ENCODE measurements at places on chromosomes 3 and 15.

- no peak for DNase-seq
Measured at GRCh38 chr3:55160241-55160983, 232.6 kb upstream of the LRTM1 start.

- no peak for DNase-seq
Measured at GRCh38 chr15:76239786-76240185, 71.5 kb downstream of the ETFA start.

DNA sequence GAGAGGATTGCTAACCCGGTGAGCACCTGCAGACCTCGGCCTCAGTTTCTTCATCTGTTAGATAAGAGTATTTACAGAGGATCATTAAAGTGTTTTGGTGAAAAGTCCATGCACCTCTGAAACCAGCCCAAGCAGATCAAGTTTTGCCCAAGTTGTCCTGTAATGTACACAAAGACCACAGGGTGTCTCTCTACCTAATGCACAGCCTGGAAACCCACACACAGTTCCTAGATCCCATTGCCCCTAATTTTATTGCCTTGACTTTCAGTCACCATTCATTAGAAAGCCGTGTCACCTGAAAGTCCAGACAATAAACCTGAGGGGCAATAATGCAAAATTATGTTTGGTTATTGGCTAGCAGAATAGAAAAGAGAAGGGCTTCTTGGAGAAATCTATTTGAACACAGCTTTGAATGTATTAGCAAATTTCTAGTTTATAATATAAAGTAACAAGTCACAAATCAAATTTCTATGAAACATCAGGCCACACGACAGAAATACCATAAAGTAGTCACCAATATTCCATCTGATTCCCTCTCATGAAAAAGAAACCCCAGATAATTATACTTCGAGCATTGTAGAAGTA is 161.3 kb upstream of the SLC2A2 start:
- DNase-seq: no peak

DNA sequence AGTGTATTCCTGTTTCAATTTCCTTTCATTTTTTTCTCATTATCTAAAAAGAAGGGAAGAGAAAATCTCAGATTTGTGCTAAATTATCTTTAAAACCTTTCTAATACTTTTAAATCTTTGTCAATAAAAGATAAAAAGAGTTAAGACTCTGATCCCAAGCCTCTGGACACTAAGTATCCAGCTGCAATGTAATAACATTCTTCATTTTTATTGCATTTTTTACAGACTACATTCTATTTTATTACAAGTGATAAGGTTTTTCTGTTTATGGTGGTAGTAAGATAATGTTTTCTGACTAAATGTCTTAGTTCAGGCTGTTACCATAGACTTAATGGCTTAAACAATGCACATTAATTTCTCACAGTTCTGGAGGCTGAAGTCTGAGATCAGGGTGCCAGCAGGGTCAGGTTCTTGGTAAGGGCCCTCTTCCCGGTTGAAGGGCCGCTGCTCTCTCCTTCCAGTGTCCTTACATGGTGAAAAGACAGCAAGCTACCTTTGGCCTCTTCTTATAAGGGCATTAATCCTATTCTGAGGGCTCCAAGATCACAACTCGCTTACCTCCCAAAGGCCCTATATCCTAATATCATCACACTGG is 19.7 kb downstream of the KCNAB1 start:
- DNase-seq: no peak

DNA sequence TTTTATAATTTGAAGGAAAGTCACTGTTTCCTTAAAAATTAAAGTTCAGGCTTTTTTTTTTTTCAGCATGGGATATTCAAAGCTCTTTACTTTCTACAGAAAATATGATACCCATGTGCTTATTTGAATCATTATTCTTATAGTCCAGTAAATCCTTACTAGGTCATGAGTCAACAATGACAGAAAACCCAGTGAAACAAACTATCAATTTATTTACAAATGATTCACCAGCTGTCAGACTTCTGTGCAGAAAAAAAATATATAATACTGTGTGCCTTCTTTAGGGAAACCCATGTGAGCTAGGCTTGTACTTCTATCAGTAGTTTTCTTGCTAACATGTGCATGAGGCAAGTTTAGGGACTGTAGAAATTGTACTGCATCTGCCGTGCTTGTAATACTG is 1.2 kb downstream of the ACP3 start:
- no peak for DNase-seq

DNA sequence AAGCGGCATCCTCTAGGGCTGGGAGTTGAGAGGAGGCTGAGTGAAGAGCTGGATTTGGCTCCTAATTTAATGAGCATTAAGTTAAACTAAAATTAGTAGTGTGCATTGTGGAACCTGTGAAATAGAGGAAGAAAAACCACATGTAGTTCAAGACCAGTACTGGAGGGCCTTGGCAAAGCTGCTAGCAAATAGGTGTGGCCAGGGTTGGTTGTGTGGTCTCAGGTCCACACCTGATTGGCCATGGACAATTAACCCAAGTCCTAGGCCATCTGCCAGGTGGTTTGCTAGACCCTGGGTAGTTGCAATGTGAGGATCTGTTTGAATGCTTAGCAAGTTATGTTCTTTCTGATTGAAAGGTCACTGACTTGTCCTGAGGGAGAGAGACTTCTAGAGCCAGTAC is 275.5 kb downstream of the PDCD6IP start:
- DNase-seq: no peak

DNA sequence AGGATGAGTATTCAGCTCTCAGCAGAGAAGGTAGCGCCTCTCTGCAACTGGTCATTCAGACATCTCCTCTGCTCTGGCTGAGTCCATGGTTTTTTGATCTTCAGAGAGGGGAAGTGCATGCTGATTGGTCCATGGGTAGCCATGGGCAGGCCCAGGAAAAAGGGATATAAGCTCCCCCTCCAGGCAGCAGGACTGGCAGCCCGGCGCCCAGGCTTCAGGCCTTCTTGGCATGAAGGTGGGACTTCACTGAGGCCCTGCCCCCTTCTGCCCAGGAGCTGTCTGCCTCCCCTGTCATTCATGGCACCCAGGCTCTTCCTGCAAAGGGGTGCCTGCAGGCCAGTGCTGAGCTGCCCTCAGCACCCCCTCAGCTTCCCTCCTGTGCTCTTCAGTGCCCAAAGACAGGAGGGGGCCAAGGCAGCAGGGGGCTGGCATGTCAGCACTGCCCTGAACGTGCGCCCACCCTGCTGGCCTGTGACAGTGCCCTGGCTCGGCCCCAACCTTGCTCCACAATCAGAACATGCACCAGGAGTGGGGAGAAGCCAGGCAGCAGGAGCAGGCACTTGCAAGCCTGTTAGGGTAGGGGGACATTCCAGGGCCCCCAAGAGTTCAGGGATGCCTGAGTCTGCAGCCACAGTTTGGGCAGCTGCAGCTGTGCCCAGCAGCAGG is 13.8 kb upstream of the NR1I2 start:
- no peak for DNase-seq

GRCh38 chr3:135895106-135895733 is 70.3 kb upstream of the PPP2R3A start:
- DNase-seq: no peak

DNA sequence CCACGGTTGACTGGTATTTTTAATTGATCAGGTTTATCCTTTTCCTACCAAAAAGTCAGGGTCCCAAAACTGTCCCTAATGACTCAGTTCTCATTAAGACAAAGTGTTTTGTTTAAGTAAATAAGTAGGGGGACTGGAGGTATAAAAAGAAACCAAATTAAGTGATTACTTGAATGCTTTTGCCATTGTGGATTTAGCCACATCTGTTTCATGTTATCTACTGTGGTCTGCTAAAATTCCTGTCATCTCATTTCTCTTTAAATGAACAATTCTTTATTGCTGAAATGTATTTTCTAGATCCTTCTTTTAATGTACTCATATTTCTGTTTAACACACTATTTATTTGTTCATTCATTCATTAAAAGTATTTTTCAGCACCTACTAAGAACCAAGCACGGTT is 625.9 kb upstream of the ADAMTS9 start:
- no peak for DNase-seq

GRCh38 chr3:15265655-15266509 is 59.8 kb downstream of the CAPN7 start:
- DNase-seq: no peak

- no peak for DNase-seq
Measured at GRCh38 chr3:72579581-72580245, 268.5 kb downstream of the SHQ1 start.

DNA sequence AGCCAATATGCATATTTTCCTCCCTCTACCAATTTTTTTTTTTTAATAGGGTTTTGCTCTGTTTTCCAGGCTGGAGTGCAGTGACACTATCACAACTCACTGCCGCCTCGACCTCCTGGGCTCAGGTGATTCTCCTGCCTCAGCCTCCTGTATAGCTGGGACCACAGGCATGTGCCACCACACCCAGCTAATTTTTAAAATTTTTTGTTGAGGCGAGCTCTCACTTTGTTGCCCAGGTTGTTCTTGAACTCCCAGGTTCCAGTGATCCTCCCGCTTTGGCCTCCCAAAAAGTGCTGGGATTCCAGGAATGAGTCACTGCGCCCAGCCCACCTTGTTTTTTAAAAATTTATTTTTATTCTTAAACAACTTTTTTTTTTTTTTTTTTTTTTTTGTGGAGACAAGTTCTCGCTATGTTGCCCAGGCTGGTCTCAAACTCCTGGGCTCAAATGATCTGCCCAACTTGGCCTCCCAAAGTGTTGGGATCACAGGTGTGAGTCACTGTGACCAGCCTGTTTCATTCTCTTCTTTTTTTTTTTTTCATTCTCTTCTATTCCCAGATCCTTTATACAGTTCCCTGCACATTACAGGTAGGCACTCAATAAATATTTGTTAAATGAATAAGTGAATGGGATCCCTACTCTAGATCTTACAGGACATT is 40.5 kb upstream of the PIK3CB start:
- no peak for DNase-seq

DNA sequence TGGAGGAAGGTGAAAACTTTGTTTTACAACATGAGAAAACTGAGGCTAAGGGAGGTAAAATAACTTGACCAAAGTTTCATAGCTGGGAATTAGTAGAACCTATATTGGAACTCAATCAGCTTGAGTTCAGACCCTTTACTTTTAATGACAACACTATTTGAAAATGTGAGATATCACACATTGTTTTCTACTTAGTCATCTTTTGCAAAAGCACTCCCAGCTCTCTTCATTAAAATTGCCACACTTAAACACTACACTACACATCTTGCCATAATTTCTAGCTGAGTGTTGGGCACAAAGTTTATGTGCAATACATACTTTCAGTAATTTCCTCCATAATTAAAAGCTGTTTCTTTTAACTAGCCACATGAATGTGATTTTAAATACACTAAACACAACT is 230.4 kb upstream of the DCBLD2 start:
- DNase-seq: no peak

GRCh38 chr3:98460220-98460619 is 2.8 kb upstream of the OR5K1 start:
- DNase-seq: no peak

DNA sequence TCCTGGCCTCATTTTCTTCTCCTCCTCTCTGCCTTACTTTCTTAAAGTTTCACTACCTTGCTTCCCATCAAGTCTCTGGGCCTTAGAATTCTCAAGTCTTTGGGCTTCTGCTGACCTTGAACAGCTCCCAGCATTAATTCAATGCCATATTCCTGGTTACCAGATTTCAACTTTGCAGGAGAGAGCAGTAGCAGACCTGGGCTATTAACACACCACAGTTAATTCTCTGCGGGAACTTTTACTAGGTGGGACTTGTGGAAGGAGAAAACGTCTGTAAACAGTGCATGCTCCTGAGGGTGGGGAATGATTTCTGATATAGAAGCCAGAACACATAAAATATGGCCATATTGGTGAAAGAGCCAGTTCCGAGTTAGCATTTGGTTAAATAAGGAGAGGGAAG is 214.6 kb downstream of the MEIS2 start:
- no peak for DNase-seq
